H4 (cell line): ENCODE measurements at places on chromosomes 7 and 10.
A peak's percentile ranks its signal among the peaks of the same experiment; 100 is the strongest.

DNA sequence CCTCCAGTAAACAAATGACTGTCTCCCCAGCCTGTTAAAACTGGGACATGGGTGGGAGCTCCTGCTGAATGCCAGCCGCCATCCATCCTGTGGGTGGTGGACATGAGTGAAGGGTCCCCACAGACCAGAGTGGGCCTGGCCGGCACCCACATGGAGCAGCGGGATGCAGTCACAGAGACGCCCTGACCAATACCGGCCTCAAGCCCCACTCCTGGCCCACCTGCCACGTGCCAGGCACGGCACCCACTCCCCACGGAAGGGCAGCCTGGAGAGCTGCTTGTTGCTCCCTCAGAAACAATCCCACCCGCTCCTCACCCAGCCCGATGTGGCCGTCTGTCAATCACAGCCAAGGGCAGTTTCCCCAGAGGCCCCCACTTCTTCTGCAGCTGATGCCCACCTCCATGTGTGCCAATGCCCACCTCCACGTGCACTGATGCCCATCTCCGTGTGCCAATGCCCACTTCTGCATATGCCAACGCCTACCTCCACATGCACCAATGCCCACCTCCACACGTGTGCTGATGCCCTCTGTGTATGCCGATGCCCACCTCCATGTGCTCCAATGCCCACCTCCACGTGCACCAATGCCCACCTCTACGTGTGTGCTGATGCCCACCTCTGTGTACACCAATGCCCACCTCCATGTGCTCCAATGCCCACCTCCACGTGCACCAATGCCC lies 42.8 kb upstream of the DNAAF5 start:
- DNase-seq, result no peak

DNA sequence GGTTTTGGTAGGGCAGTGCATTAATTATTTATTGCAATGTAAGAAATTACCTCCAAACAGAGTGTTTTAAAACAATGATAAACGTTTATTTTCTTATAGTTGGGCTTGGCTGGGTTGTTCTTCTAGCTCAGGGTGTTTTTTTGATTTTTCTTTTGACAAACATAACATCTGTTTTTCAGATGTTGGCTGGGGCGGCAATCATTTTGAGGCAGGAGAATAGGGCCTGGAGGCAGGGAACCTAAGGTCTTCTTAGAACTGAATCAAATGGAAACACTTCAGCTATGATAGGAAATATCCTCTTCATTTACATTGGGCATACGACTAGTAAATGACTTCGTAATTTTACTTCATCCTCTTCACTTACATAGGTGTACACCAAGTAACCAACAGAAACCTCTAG lies 47.4 kb upstream of the NAMPT start:
- no peak for DNase-seq

- no peak for DNase-seq
Measured at GRCh38 chr10:132570771-132571649, 33.4 kb downstream of the INPP5A start.

GRCh38 chr10:131183546-131184045 lies 127.9 kb downstream of the TCERG1L start:
- no peak for DNase-seq

DNA sequence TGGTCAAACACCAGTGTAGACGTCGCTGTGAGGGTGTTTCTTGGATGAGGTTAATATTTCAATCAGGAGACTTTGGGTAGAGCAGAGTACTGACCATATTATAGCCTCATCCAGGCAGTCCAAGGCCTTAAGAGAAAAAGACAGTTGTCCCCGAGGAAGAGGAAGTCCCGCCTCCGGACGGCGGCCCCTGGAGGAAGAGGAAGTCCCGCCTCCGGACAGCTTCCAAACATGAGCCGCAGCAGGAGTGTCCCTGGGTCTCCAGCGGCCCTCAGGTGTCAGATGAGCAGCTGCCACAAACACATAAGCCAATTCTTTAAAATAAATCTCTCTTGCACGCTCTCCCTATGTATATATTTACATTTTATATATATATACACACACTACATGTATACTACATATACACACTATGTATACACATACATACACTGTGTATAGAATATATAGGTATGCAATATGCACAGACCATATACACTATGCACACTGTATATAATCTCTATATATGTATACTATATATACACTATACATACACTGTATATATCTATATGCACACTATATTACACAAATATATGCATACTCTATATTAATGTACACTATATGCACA lies 37.5 kb downstream of the PWWP2B start:
- no peak for DNase-seq

GRCh38 chr7:99958564-99959227 lies 17.1 kb downstream of the AZGP1 start:
- no peak for DNase-seq

- peak; percentile 62 for DNase-seq
Measured at GRCh38 chr7:85023066-85023712, 163.7 kb downstream of the SEMA3D start.

GRCh38 chr10:123303581-123304337 lies 149.6 kb downstream of the BUB3 start:
- DNase-seq, result no peak

DNA sequence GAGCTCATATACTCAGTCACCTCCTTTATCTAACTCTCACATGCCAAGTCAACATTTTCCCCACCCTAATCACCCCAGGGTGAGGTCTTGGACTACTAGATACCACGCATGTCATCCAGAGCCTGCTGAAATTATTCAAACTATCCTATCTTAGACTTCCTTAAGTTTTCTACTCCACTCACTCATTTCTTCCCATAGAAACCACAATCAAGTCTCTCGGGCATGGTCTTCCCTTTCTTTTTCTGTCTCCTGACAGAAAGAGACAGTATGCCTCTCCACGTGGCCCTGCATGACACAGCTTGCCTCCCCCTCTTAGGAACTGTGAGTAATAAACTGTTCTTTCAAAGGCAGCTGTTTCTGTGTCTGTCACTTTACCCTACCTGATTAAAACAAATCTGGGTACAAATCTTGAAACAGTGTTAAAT lies 29.4 kb downstream of the TAS2R41 start:
- no peak for DNase-seq

DNA sequence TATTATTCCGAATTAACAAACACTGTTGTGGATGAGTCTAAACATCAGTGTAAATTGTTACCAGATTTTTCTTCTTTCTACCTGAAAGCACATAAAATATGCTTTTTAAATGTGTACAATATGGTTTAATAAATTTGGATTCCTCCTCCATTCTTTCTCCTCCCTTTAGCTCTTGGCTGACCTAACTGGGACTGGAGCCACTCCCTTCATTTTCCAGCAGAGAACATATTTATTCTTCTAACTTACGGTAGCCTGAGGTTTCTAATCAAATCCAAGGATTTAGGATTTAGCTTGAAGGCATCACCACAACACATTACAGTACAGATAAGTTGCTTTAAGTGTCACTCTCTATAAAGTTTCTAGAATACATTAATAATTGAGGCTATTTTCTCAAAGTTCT lies 88.2 kb upstream of the SEMA3C start:
- DNase-seq, result no peak

GRCh38 chr7:121872831-121873288 lies at the start of gene PTPRZ1:
PTPRZ1 (plus strand) TSS chr7:121873161; CDS start chr7:121873500, 339 bp downstream.
- no peak for DNase-seq
